ENCODE measurements at places on chromosomes 5 and 9.

DNA sequence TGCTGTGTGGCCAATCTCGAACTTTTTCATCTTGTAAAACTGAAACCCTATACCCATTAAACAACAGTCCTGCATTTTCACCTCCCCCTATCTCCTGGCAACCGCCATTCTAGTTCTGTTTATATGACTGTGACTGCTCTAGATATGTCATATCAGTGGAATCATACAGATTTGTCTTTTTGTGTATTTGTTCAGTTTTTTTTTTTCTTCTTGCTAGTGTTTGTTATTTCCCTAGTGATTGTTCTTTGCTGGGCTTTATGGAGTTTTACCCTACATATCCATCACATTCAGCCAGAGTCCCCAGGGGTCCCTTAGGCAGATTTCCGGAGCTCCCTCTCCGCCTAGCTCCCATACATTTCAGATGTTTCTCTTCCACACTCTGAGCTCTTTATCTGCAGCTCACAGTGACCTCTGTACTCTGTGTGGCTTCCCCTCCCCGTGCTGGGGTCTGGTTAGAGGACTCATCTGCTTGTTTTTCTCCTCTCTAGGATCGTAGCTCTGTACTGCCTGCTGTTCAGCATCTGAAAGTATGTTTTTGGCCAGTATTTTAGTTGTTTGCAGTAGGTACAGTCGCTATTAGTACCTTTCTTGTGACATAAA lies 25.1 kb upstream of the CARTPT start:
- DNase-seq, result no peak
- peaks cover 7% of the 10 kb centered on the region for H3K4me1 ChIP-seq
- no peaks in the 10 kb centered on the region for H3K27me3 ChIP-seq
- no peaks in the 10 kb centered on the region for H3K36me3 ChIP-seq

- no peak overlapping the region for H3K27ac ChIP-seq
- no peaks in the 10 kb centered on the region for H3K36me3 ChIP-seq
- H3K4me3 ChIP-seq, result no peak overlapping the region
Observed at GRCh38 chr9:121577572-121577971, 73.9 kb upstream of the DAB2IP start.

- no peaks in the 10 kb centered on the region for H3K4me1 ChIP-seq
- H3K4me3 ChIP-seq, result no peak within 1 kb of the TSS
- peaks cover 6% of the 10 kb centered on the region for H3K27me3 ChIP-seq
- H3K27ac ChIP-seq, result no peak within 1 kb of the TSS
Observed at GRCh38 chr9:116153765-116154333, at the start of gene PAPPA. Gene PAPPA (plus strand): TSS chr9:116153791. CDS start chr9:116154173, 382 bp downstream.

DNA sequence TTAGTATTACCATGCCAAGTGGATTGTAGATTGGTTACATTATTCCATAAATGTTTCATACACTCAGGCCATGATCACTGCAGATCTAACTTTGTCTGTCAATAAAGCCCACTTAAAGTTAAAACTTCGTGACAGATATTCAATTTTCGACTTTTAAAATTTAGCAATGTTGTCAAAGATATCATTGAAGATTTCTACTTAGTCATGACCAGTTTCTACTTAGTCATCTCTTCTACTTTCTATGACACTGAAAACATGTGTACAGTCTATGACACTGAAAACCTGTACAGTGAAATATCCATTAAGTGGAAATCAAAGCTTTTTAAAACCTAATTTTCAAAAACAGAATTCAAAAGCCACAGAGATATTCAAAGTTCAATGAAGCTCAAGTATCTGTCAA lies 258.2 kb downstream of the MCTP1 start:
- H3K27ac ChIP-seq, result no peak overlapping the region
- H3K36me3 ChIP-seq, result no peaks in the 10 kb centered on the region
- H3K4me1 ChIP-seq, result no peaks in the 10 kb centered on the region
- no peak overlapping the region for H3K4me3 ChIP-seq
